K562 (cell line): ENCODE measurements at places on chromosomes 5 and 9.

DNA sequence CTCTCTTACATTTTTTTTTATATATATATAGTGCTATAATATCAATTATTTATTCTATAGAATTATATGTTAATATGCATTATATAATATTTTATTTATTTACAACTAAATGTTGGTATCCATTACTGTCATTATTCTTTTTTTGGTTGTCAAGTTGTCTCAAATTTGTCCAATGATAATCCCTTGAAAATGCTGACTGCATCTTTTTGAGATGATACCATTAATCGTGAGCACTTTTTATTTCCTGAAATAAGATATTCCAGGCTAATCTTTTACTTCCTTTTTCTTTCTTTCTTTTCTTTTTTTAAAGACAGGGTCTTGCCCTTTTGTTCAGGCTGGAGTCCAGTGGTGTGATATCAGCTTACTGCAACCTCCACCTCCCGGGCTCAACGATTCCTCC is 12.7 kb upstream of the MPDZ start:
- no peaks in the 10 kb centered on the region for H3K4me1 ChIP-seq
- DNase-seq, result no peak
- H3K27me3 ChIP-seq, result no peaks in the 10 kb centered on the region

GRCh38 chr9:110619831-110620230 is 40.3 kb upstream of the SVEP1 start:
- H3K4me3 ChIP-seq, result no peak overlapping the region
- no peak for DNase-seq
- no peaks in the 10 kb centered on the region for H3K27me3 ChIP-seq
- H3K36me3 ChIP-seq, result no peaks in the 10 kb centered on the region
- no peaks in the 10 kb centered on the region for H3K4me1 ChIP-seq

- H3K27me3 ChIP-seq, result no peaks in the 10 kb centered on the region
- H3K27ac ChIP-seq, result no peak overlapping the region
Observed at GRCh38 chr9:27385606-27386322, 88.8 kb upstream of the EQTN start.

DNA sequence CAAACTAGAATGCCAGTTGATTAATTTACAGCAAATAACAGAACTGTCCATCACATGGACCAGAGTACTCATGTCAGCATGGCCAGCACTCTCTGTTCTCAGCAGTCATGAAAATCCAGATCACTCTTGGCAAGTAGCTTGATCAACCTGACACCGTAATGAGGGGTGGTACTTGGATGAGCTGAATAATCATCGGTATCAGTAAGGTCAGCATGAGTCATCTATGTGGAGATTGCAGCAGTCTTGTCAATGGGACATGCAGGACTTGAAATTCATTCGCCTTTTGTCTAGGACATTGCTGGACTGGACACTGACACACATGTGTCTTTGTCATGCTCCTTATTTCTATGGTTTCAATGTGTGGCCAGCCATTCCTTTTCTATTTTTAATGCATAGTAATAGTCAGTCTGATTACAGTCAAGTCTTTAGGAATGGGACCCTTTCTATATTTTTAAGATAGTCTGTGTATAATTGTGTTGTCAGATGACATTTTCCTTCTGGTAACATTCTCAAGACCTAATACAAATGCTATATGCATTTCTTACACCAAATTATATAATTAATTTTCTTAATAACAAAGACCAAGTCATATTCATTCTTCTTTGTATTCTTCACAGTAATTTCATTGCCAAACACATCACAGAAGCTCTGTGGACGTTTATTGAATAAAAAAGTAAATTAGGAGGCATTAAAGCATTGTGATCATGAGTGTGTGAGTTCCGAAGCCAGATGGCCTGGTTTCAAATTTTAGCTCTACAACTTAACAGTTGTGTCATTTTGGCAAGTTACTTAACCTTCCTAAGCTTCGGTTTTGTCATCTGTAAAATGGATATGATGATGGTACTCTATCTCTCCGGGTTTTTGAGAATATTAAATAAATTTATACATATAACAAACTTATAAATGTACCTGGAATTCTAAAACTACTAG is 57.4 kb downstream of the ADAMTSL1 start:
- H3K4me3 ChIP-seq, result no peak overlapping the region
- H3K36me3 ChIP-seq, result no peaks in the 10 kb centered on the region
- no peak for DNase-seq

- H3K27me3 ChIP-seq, result no peaks in the 10 kb centered on the region
- H3K4me3 ChIP-seq, result no peak overlapping the region
- no peaks in the 10 kb centered on the region for H3K36me3 ChIP-seq
- DNase-seq, result no peak
Observed at GRCh38 chr9:76932757-76933156, 26.8 kb upstream of the PRUNE2 start.

DNA sequence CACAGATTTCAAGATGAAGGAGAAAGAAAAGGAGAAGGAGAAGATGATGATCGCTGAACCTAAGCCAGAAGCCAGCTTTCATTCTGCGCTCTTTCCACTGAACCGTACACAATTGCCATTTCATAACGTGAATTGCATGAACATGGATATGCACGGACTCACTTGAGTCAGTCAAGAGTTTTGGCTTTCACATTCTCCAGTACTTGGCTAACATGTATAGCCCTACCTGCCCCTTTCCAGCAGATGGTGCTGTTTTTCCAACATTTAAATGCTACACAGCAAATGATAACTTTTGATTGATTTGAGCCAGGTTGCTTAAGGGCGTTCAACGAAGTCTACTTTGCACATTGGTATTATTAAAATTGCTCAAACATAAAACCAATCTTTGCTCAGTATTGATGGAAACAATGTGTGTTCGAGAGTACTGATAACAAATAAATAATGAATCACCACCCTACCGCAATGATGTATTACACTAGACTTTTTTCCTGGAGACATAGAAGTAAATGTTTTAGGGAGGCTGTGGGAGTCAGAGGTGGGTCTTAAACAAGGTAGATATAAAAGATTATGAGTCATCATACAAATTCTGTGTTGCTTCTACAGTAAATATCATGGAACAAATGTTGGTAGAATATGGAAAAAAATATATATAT is 196.4 kb downstream of the TRPM3 start:
- H3K4me1 ChIP-seq, result no peaks in the 10 kb centered on the region
- no peaks in the 10 kb centered on the region for H3K27me3 ChIP-seq
- H3K4me3 ChIP-seq, result no peak overlapping the region
- no peak overlapping the region for H3K27ac ChIP-seq
- H3K36me3 ChIP-seq, result no peaks in the 10 kb centered on the region
- peak; percentile 11 for DNase-seq
